D341Med (cell line): ENCODE measurements at places on chromosomes 7 and 10.

DNA sequence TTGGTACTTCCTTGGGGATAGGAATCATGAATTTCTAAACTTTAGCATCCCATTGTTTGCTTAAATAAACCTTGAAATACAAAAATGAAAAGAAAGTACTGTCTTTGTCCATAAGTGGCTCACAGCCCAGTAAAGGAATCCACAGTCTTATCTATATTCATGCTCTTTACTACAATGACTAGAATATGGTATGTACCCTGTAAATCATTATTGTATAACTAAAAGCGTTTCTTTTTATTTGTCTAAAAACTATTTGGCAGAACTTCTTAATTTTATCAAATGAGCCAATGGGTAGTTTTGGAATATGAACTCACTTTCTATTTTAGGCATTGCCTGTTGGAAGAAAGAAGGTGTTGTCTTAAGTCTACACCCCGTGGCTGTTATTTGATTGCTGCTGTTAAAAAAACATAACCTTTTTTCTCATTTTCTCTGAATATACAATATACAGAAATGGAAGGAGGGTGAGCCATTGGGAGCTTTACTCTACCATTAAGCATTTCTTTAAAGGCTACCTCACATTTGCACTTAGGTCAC, 12.4 kb upstream of the STRIP2 start:
- no peak for DNase-seq

GRCh38 chr7:144594580-144594979, 191.1 kb upstream of the NOBOX start:
- no peak for DNase-seq

- no peak for DNase-seq
Measured at GRCh38 chr7:146172112-146172511, 55.5 kb downstream of the CNTNAP2 start.

GRCh38 chr7:1950066-1950451, 280.0 kb downstream of the ELFN1 start:
- DNase-seq = no peak

GRCh38 chr7:45469103-45469502, 105.1 kb upstream of the ADCY1 start:
- DNase-seq = no peak

DNA sequence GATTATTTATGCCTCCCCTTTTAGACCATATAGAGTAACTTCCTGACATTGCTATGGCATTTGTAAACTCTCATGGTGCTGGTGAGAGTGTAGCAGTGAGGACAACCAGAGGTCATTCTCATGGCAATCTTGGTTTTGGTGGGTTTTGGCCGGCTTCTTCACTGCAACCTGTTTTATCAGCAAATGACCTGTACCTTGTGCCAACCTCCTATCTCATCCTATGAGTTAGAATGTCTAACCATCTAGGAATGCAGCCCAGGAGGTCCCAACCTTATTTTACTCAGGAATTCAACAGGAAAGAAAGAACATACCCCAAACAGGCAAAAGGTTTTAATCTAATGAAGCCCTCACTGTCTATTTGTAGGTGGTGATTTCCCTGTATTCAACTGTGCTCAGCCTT, 205.4 kb upstream of the YAE1 start:
- no peak for DNase-seq

DNA sequence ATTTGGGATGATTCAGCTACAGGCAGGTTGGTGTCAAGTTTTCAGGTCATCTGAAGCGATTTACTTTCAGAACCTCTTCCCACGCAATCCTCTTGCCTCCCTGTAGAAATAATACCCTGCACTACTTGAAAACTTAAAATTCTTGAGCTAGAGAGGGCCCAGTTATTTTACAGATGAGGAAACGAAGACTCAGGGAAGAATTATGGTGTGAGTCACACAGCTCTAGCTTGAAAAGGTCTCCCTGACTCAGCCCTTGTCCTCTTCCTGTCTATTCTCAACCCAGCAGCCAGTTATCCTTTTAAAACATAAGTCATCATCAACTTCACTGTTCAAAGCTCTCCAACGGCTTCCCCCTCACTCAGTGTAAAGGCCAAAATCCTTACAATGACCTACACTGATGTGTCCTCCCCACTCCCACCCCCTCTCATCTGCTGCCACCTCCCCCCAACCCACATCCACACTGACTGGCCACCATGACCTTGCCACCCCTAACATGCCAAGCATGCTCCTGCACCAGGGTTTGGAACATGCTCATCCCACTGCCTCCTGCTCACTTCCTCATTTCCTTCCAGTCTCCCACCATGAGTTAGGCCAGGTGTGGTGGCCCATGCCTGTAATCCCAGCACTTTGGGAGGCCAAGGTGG, 3.4 kb downstream of the DNMBP start:
- DNase-seq = no peak

- no peak for DNase-seq
Measured at GRCh38 chr10:132065491-132066105, at the start of gene JAKMIP3. Gene JAKMIP3, plus strand, starts transcription at chr10:132065946. Its CDS starts 38,863 bp downstream, at chr10:132104809.

DNA sequence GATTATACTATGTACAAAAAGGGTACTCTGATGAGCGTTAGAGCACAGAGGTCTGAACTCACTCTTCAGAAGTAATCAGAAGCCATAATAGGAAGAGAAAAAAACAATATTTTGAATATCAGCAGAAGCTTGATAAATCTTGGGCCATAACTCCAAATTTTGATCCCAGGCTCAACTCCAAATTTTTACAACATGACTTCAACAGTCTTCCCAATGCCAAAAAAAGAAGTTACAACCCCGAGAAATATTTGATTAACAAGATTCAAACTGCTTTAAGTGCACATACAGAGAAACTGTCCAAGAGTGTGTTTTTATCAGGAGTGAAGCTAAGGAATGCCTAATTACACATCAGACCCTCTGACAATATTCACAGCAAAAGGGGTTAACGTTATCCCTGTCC, 7.5 kb downstream of the MPP7 start:
- DNase-seq = no peak

DNA sequence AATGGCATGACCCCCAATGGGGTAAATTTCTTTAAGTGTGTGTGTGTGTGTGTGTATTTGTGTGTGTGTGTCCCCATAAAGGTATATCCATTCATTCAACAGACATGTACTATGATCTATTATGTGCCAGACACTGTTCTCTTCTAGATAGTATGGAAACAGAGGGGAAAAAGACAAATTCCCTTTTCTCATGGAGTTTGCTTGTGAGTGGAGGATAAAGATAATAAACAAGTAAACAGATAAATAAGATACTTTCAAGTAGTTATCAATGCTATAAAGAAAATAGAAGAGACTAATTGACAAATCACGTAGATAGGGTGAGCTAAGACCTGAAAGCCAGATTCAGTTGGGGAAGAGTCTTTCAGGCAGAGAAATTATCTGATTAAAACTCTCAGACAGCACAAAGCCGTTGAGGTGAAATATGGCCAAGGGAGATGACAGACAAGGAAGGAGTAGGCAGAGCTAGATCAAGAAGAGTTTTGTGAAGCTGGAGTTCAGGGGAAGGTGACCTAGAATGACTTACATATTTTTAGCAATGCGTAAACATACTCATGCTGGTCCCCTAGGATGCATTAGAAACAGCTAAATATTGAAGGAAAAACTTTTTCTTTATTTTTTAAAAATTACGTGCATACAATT, 45.2 kb upstream of the DMTF1 start:
- no peak for DNase-seq

DNA sequence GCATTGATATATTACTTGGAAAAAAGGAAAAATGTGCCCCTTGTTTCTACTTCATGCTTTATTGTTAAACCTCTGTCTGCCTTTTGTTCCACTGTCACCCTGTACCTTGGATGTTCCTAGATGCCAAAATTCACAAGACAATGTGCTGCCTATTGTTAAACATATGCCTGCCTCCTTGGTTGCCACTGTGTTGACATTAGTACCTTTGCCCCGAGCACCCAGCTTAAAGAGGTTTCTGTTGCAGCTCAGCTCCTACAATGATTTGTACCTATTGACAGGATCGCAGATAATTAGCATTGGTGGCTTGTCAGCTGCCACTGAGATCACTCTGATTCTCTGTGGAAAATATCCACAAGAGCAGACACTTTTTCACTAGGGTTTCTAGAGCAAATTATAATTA, 188.0 kb downstream of the KCND2 start:
- DNase-seq = no peak

GRCh38 chr7:19520392-19520791, 188.4 kb downstream of the POLR1F start:
- DNase-seq = no peak

GRCh38 chr10:70887804-70888800, at the start of gene PCBD1:
Gene PCBD1, minus strand, starts transcription at chr10:70888565. Its CDS starts 32 bp downstream, at chr10:70888533.
- DNase-seq = peak; percentile 71

DNA sequence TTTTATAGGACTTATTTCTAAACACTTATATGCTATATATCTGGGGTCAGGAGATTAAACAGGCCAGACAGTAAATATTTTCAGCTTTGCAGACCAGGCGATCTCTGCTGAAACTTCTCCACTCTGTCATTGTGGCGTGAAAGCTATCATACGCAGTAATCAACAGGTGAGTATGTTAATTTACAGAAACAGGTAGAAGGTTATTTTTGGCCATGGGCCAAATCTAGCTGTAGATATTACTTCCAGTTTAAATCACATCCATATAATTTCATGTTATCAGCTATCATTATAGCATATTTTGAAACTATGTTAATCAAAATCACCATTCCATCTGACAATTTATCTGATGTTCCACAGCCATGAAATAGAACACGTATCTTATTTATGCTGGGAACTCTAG, 67.8 kb downstream of the GPR37 start:
- DNase-seq = no peak

GRCh38 chr7:76065016-76065612, 17.2 kb downstream of the MDH2 start:
- no peak for DNase-seq

- DNase-seq = no peak
Measured at GRCh38 chr7:41164440-41164839, 538.5 kb downstream of the INHBA start.

GRCh38 chr7:127680983-127681382, 29.0 kb downstream of the SND1 start:
- no peak for DNase-seq

- DNase-seq = no peak
Measured at GRCh38 chr7:134707663-134708378, 61.2 kb downstream of the BPGM start.

DNA sequence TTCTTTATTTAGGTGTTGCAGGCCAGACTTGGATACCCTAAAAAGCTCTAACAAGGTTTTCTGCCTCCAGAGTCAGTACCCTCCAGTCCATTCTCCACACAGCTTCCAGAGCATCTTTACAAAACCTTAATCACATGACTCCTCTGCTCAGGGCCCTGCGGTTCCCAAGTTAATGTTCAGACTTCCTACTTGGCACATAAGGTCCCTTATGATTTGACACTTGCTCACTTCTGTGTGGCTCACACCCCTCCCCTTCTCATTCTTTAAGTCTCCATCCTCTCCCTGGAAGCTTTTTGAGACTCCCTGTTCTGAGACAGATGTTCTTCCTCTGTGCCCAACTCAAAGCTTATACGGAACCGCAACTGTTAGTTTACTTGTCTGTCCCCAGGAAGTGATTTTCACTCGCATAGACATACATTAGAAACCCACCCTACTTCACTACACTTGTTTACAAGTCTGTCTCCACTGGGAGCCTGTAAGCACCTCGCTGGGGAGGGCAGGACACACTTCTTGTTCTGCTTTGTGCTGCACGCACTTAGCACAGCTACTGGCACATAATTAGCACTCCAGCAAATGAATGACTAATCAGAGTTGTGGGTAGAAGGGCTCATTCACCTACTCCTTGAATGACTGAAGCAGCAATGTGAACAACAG, 154.3 kb upstream of the LAMB4 start:
- DNase-seq = no peak

DNA sequence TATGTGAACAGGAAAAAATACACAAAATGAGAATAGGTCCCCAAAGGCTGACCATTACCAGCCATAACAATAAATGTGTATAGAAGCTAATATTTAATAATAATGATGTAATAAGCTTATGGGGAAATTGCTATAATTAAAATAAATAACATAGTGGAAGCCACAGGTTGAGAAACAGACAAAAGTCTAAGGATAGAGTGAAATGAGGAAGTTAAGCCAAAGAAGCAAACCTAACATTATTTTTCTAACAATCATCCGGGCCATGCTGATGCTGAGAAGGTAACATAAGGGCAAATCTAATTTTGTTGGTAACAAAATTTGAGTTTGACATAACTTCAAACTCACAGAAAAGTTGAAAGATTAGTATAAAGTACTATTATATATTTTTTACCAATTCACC, 115.9 kb downstream of the MICU1 start:
- no peak for DNase-seq

DNA sequence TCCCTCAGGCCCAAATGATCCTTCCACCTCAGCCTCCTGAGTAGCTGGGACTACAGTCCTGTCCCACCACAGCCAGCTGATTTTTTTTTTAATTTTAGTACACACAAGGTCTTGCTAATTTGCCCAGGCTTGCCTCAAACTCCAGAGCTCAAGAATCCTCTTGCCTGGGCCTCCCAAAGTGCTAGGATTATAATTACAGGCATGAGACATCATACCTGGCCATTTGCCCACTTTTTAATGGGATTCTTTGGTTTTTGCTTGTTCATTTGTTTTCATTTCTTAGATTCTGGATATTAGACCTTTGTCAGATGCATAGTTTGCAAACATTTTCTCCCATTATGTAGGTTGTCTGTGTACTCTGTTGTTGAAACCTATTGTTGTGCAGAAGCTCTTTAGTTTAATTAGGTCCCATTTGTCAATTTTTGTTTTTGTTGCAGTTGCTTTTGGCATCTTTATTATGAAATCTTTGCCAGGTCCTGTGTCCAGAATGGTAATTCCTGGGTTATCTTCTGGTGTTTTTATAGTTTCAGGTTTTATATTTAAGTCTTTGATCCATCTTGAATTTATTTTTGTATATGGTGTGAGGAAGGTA, 95.2 kb downstream of the GLCCI1 start:
- no peak for DNase-seq

GRCh38 chr10:52883996-52884871, 111.7 kb upstream of the MBL2 start:
- DNase-seq = peak; percentile 71

GRCh38 chr10:85604884-85605283, 761.7 kb downstream of the GRID1 start:
- DNase-seq = no peak

DNA sequence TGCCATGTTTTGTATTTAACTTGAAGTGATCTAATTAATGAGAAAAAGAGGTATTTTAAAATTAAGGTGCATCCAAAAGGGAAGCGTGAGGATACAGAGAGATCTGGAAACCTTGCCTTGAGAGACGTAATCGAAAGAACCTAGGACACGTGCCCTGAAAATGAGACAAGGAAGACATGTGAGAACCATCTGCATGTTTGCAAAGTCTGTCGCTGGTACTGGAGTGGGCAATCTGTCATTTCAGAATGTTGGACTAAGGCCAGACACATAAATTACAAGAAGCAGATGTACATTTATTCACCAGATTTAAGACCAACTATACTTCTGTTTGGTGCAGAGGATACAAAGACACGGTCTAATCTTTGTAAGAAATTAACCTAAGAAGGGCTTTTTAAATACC, 9.2 kb downstream of the AGR2 start:
- DNase-seq = no peak
